ENCODE measurements at places on chromosomes 2 and 18. TPM values are rescaled to one million over a fixed set of nuclear protein-coding genes. Genes with fewer than 3 reads are reported as not detected.

OSBPL1A gene
- total RNA-seq = 117 TPM

PID1 gene
- total RNA-seq = 24.3 TPM

TMEM247 gene
- not detected for total RNA-seq

TBR1 gene
- not detected for total RNA-seq

HS1BP3 gene
- total RNA-seq = 23.2 TPM

MC2R gene
- not detected for total RNA-seq

BUB1 gene
- total RNA-seq = 0.27 TPM

ZC3H8 gene
- 11.1 TPM for total RNA-seq

CXCR1 gene
- 4.9 TPM for total RNA-seq

SAG gene
- total RNA-seq = not detected

UPP2 gene
- total RNA-seq = not detected

Data from sciatic nerve (tissue), 2 donors.